H9 (cell line): ENCODE measurements at places on chromosomes 7 and 10. TPM values are rescaled to one million over a fixed set of nuclear protein-coding genes. Genes with fewer than 3 reads are reported as not detected.

GRCh38 chr10:23067939-23068775 lies 27.2 kb upstream of the MSRB2 start:
- DNase-seq: peak; percentile 76

AZGP1 gene
- 0.24 TPM in 1 of 2 replicates, not detected in the other for total RNA-seq

CRHR2 gene
- 0.07 and 0.13 TPM in 2 replicates for total RNA-seq

- DNase-seq: no peak
Measured at GRCh38 chr7:100971111-100972001, 2.0 kb downstream of the MUC12 start.

PRF1 gene
- 0.18 TPM in 1 of 2 replicates, not detected in the other for total RNA-seq

GRCh38 chr7:93293229-93293628 lies 61.1 kb downstream of the VPS50 start:
- DNase-seq: no peak

PON3 gene
- total RNA-seq: not detected in 2 replicates

DNA sequence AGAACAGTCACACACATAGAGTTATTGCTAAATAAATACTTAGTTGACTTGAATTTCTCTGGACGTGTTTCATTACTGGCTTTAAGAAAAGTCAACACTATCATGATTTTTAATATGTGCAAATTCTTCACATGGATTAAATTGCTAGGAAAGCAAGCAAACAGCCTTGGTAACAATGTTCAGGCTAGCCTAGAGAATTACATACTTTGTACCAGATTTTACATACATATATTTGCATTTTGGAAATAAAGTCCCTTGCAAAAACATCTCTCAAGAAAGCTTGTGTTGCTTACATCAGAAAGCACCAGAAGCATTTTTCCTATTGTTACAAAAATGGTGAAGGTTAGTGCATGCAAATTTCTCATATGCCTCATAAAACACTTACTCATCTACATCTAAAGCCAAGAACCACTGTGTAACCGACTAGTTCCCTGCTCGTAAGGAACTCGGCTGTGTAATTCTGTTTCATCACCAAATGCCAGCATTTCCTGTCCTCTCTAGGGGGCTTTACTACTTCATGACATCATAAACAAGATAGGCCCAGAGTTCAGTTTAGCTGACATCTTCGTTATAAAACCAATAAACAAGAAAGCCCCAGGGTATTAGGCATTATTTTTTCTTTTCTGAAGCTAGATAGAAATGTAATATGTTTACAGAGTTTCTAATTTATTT lies 87.8 kb downstream of the CFAP58 start:
- no peak for DNase-seq

- no peak for DNase-seq
Measured at GRCh38 chr10:113151190-113151666, 201.2 kb downstream of the TCF7L2 start.

GRCh38 chr10:93615576-93616235 lies 3.4 kb downstream of the PDE6C start:
- DNase-seq: no peak

ELN gene
- total RNA-seq: 0.37 and 0.55 TPM in 2 replicates

DNA sequence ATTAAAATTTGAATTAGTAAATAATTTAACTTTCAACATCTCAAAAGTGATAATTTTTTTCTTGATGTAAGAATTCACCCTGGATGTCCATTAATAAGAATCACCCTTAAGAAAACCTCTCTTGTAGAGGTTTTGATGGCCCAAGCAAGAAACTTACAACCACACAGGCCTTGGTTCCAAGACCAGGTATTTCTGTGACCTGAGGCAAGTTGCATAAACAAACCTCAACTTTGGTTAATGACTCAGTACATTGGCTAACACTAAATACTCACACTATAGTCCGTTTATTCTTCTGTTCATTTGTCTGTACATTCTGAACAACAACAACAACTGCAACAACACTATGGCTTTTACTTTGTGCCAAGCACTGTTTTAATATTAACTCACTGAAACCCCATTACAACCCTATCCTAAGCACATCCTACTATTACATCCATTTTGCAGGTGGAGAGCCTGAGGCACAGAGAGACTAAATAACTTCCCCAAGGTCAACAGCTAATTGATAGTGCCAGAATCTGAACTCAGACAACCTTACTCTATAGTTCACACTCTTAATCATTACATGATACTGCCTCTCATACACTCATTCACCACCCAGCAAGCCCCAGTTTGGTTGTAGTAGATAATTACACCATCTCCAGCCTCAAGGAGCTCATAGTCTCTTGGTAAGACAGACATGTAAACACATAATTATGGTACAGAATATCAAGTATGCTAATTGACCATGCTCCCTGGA lies 6.6 kb downstream of the ANK3 start:
- no peak for DNase-seq

GRCh38 chr10:126394948-126395347 lies 6.7 kb upstream of the ADAM12 start:
- DNase-seq: no peak

ZNF804B gene
- not detected in 2 replicates for total RNA-seq

SORCS3 gene
- 0.04 and 0.18 TPM in 2 replicates for total RNA-seq

DNA sequence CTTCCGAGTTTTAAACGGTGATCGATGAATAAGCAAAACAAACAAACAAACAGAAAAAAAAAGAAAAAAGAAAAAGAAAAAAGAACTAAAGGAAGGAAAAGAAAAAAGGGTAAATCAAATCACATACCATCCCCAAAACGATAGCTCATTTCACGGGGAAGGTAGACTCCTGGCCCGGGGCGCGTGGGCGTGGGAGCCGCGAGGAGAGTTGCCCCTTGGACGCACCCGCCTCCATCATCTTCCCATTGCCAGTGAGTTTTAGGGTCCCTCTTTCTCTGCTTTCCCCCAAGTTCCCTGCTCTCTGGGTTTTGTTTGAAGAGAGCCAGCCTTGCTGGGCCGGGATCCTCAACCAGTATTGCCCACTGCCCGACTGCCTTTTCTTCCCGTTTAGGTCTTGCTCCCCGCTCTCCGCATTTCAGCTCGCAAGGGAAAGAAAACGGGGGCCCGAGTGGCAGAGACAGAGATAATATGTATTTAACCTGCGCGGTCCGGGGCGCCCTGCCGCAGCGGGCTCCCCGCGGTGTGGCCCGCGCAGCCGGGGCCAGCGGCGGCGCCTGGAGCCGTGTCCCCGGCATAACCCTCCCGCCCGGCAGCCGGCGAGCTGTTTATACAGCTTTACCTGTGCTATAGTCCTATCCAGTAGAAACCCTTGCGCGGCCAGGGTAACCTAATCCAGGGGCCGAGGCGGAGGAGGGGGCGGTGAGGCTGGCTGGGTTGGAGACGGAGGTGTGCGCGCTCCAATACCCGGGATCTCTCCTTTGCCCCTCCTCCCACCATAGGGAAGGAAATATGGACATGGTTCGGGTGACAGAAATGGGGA lies 5.2 kb upstream of the GATA3 start:
- DNase-seq: no peak

DNA sequence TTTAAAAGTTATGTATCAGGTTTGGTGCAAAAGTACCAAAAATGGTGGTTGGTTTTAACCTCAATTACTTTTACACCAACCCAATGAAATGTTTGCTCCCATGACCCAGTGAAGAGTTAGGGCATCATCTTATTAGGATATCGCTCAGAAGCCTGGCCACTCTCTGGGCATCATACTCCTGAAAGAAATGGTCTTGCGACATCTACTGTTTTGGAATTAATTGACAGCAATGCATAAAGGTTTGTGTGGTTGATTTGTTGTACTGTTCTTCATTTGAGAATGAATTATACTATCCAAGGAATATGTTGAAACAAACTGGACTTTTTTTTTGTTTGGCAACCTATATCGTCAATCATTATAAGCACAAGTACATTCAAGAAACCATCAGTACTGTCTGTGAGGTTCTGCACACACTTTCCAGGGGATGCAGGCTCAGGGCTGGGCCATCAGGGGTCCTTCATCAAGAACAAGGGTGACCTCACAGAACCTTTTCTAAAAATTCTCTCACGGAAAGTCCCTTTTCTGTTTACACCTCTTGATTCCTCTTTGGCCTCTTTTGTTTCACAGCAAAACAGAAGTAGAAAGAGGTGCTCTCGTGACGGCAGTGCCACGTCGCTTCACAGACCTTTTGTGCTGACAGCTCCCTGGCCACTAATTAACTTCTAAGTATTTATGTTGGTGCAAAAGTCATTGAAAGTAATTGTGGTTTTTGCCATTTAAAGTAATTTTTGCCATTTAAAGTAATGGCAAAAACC lies 117.2 kb upstream of the KLF6 start:
- DNase-seq: no peak

DNA sequence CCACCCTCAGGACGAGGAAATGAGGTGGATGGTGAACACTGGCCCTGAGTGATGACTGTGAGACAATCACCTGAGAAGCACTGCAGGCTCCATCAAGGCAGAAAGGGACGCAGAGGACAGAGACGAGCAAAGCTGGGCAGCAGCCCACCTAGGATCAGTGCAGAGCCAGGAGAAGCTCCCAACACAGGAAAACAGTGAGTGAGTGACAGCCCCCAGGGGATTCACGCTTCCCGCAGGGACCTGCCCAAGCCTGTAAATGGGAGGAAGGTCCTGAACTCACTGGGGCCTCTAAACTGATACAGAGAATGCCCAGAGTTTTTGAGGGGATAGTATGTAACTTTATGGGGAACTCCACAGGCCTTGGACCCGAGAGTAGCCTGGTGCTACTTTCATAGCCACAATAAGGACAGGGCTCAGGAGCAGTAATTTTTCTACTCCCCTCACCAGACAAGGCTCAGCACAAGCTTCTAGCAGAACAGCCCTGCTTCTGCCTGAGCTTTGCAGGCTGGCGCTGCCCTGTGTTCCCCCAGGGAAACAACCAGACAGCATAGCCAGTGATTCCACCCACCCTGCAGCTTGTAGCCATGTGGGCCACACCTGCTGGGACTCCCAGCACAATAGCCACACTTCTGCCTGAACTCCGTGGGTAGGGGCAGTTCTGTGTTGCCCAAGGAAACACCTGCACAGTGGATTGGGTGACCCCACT lies 708.4 kb downstream of the POM121L12 start:
- peak; percentile 33 for DNase-seq

SEMA4G gene
- 8.1 and 8.5 TPM in 2 replicates for total RNA-seq
